ENCODE measurements at places on chromosomes 12 and 14.
A peak's percentile ranks its signal among the peaks of the same experiment; 100 is the strongest.

- no peak for DNase-seq
Observed at GRCh38 chr12:68121143-68121542, 38.4 kb downstream of the IFNG start.

GRCh38 chr14:98945611-98946570 is 326.1 kb downstream of the BCL11B start:
- no peak for DNase-seq

DNA sequence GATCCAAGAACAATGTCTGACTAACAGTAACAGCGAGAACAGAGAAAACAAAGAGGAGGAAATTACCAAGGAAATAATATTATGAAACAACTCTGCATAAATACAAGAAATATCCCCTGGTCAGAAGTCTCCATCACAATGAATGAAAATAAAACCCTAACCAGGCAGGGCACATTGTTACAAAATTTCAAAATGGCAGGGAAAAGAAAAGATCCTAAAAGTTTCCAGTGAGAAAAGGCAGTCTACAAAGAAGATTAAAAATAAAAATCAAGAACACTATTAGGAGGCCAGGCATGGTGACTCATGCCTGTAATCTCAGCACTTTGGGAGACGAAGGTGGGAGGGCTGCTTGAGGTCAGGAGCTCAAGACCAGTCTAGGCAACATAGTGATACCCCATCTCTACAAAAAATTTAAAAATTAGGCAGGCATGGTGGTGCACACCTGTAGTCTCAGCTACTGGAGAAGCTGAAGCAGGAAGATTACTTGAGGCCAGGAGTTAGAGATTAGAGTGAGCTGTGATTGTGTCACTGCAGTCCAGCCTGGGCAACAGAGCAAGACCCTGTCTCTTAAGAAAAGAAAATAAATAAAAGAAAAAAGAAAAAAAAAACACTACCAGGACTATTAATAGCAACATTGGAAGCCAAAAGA is 47.8 kb downstream of the FERMT2 start:
- no peak for DNase-seq

DNA sequence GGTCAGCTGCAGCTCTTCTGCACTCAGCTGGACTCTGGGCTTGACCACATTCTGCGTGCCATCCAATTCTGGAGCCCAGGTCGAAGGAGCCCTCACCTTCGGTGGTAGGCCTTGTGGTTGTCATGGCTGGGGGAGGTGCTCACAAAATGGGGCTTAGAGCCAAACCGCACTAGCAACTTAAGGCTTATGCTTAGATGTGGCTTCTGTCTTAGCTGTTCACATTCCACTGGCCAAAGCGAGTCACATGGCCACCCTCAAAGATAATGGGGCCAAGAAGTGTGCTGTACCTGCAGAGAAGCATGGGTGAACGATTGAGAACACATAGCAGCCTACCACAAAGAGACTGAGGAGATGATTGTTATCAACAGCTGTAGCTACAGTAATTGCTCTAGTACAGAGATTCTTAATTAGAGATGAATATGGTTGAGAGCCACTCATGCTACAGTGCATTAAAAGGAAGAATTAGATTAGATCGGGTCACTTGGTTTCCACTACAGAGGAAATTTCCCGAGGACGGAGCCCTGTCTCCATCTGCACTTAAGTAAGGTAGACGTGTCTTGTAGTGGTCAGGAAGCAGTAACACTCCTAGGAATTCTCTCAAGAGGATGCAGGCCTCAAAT is 334.6 kb upstream of the FKBP4 start:
- no peak for DNase-seq

DNA sequence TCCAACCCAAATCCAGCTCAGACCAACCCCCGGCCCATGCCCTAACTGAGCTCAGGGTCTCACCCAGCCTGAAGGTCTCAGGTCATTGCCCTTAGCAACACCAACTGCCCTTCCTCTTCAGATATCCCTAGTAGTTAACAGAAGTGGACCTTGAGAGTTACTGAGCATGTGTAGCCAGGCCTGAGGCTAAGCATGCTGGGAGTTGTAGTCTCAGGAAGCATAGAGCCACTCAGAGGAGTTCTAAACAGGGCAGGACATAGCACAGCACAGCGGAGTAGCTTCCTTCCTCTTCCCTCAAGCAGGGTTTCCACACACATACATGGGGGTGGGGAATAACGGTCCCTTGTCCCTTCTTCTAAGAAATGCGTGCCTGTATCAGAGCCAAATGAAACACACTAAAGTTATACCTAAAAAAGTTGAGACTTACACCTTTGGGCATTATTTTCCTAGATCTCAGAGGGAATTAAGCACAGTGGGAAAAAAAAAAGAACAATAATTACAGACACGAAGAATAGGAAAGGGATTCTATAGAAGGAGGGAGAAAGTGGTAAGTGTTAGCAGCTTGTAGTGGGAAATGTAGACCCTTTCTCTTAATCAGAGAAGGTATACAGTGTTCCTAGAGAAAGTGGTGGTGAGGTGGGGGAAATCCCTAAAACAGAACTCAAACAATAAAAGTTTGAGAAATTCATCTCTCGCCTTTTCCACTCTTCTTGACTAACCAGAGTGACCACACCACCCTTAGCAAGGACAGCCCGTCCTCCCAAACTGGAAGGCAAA is 4.4 kb downstream of the KMT2D start:
- DNase-seq: peak; percentile 59

- DNase-seq: no peak
Observed at GRCh38 chr12:109792992-109793391, 40.2 kb downstream of the TRPV4 start.

GRCh38 chr14:67978749-67979148 is 159.2 kb downstream of the RAD51B start:
- DNase-seq: no peak

DNA sequence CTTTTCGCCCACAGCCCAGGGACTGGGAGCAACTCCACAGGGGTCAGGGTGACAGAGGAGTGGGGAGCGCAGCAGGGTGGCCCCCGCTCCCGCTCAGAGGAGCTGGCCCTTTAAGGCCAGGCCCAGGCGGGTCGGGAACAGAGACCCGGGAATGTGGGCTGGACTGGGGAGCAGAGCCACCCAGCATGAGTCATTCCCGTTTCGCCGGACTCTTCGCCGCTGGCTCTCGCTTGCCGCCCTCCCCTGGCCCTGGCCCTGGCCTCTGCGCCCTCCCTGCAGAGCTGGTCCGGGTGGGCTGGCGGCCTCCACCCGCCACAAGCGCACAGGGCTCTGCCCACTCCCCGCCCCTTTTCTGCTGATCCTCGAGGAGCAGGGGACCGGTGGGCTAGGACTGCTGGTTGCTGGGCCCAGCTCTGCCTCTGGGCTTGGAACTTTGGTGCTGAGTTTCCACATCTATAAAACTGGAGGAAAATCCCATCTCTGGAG is 92.8 kb downstream of the NINJ2 start:
- no peak for DNase-seq

All from CD4-positive, alpha-beta memory T cell (primary cell).